ENCODE measurements at places on chromosomes 13 and 19.

- no peak for DNase-seq
Observed at GRCh38 chr19:6076675-6077463, 33.4 kb downstream of the RFX2 start.

GRCh38 chr13:97686594-97686993 is 252.6 kb downstream of the RAP2A start:
- no peak for DNase-seq

GRCh38 chr13:98489446-98490194 is 87.3 kb downstream of the STK24 start:
- no peak for DNase-seq

- DNase-seq = peak; percentile 49
Observed at GRCh38 chr19:13153569-13154240, 3.5 kb downstream of the IER2 start.

- no peak for DNase-seq
Observed at GRCh38 chr13:32969516-32969941, 46.7 kb upstream of the KL start.

- peak; percentile 58 for DNase-seq
Observed at GRCh38 chr13:21673789-21674489, 3.1 kb downstream of the FGF9 start.

DNA sequence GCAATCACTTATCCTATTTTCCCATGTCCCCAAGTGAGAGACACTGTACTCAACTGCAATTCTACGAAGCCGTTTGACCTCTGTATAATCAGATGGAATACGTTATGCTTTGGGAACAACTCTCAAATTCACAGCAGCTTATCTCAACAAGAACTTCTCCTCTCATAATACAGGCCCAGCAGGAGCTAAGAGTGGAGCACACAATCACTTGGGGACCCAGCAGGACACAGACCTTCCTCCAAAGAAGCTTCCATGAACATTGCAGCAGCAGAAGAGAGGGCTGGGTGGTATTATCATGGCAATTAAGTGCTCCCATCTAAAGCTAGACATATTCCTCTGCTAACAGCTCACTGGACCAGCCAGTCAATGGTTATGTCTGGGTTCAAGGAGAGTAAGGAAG is 428.3 kb upstream of the MIR17HG start:
- DNase-seq = no peak

- no peak for DNase-seq
Observed at GRCh38 chr13:47499358-47500150, 501.5 kb downstream of the SUCLA2 start.

DNA sequence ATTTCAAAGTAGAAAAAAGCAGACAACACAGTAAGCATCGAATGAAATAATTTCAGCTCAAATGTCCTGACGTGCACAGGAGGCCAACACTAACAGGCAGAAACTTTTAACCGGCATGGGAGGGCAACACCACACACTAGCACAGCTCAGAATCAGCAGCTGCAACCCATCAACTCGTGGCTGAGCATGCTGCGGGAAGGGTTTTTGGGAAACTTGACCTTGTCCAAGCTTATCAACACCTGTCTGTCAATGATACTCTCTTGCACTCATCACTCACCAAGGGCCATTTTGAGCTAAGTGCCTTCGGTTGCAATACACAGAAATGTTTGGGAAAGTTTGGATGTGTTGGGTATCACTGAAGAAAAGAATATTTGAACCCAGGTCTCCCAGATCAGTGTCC is 483.7 kb downstream of the TSHZ3 start:
- no peak for DNase-seq

- DNase-seq = no peak
Observed at GRCh38 chr13:34967851-34968562, 25.9 kb downstream of the NBEA start.

- DNase-seq = peak; percentile 14
Observed at GRCh38 chr13:48412881-48413351, at the start of gene LPAR6. Gene LPAR6, minus strand, starts transcription at chr13:48413113. Its CDS starts 690 bp downstream, at chr13:48412423.

GRCh38 chr19:49637821-49638738 is 1.9 kb downstream of the RRAS start:
- DNase-seq = peak; percentile 33

GRCh38 chr19:45145270-45146189 is 15.3 kb downstream of the NKPD1 start:
- no peak for DNase-seq

- no peak for DNase-seq
Observed at GRCh38 chr13:79777504-79777903, 296.5 kb downstream of the NDFIP2 start.
